ENCODE measurements at places on chromosomes 12 and 14.
A peak's percentile ranks its signal among the peaks of the same experiment; 100 is the strongest.

- DNase-seq, result no peak
Observed at GRCh38 chr12:323507-323906, 60.9 kb upstream of the SLC6A13 start.

GRCh38 chr12:25652371-25652770 lies 99.3 kb upstream of the LMNTD1 start:
- DNase-seq, result no peak

GRCh38 chr12:39628836-39629235 lies 9.2 kb upstream of the ABCD2 start:
- DNase-seq, result no peak

DNA sequence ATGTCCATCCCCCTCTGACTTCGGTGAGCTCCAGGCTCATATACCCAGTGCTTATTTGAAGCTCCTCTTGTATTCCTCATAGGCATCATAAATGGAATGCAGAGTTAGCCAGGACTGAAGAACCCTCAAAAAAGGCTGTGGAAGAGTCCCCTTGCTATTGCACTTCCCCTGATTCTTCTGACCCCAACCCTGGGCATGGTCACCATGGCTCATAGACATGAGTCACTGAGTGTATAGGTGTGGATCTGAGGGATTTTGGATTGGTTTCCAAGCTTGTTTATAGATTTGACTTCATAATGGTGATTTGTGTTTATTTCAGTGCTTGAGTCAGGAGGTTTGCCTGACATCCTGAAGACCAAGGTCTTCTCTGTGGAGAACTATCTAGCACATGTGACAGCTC lies 98.4 kb upstream of the SLC38A2 start:
- DNase-seq, result no peak

GRCh38 chr14:69573831-69574262 lies 824 bp downstream of the CCDC177 start:
- DNase-seq, result no peak

GRCh38 chr12:99911967-99912366 lies 72.8 kb downstream of the ANKS1B start:
- DNase-seq, result no peak

DNA sequence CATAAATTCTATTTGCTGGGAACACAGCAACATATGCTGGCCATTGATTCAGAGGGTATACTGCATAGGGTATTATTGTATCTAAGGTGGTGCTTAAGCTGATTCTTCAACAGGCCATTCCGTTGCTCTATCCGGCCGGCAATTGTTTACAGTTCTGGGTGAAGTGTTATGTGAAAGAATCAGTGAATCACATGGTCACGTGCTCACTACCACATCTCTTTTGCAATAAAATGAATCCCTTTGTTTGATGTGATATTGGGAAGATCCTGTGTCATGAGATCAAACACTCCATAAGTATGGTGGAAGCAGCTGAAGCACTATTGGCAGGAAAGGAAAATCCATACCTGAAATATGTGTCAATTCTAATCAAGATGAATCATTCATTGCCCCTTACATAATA lies 7.6 kb upstream of the USP15 start:
- no peak for DNase-seq

DNA sequence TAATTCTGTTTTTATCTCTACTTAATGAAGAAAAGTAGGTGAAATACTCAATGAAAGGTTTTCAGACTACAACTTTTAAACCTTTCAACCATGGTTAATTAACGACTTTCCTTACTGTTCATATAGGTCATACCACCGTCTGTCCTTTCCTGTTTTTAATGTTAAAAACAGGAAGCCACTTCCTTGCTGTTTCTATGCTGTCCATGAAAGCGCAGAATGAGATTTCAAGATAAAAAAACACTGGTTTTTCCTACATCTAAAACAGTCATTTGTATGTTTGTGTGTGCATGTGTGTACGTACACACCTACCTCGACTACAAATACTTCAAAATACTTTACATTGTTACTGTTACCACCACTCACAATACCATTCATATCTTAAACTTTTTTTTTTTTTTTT lies 27.3 kb downstream of the SPTLC2 start:
- DNase-seq, result no peak

- peak; percentile 23 for DNase-seq
Observed at GRCh38 chr12:39443081-39443928, at the start of gene KIF21A. TSS of gene KIF21A (minus strand) at chr12:39443120. CDS start at chr12:39442970, 150 bp downstream.

DNA sequence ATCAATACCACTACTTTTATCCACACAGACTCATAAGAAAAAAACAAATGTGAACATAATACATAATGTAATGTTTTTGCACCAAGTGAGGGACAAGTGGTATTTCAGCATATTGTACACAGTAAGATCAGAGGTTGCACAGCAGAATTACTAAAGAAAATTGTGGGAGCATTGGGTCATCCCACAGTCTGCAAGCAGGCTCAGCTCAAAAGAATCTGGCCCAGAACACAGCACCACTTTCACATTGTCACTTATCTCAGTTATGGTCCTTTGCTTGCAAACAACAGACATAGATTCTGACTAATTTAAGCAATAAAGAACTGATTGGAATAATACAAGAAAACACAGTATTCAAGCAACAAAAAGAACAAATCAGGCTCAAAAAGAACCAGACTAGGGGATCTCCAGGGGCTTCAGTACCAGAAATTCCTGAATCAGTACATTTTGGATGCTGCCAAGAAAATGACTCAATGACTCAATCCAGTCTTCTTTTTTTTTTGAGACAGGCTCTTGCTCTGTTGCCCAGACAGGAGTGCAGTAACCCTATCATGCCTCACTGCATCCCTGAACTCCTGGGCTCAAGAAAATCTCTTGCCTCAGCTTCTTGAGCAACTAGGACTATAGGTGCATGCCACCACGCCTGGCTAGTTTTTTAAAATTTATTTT lies 42.9 kb upstream of the EEA1 start:
- no peak for DNase-seq

DNA sequence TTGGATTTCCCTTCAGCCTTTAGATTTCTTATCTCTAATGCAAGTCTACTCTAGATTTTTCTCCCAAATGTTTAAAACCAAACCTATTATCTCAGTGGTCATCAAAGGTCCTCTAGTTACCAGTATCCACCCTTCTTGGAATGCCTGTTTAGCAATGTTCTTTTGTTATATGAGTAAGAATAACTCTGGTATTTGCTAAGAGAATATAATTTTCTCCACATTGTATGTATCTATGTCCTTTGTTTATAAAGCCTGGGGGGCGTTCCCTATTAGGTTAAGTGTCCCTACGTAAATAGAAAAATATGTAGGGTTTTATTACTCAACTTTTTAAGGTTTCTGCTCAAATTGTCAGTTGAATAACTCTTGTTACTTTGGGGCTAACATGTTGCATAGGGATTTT lies 27.3 kb downstream of the PPM1A start:
- no peak for DNase-seq

DNA sequence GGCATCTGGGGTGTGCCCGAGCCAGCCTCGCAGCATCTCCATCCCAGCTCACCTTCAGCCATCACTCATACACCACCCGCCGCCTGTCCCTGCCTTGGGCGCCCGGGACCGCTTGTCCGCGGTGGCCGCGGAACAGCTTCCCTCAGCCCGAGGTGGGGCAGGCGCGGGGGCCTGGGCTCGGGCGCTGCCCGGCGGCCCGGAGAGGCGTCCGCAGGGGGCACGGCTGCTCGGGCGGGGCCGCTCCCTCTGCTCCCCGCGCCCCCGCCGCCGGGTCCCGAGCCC lies 430 bp downstream of the SLC41A2 start:
- no peak for DNase-seq

DNA sequence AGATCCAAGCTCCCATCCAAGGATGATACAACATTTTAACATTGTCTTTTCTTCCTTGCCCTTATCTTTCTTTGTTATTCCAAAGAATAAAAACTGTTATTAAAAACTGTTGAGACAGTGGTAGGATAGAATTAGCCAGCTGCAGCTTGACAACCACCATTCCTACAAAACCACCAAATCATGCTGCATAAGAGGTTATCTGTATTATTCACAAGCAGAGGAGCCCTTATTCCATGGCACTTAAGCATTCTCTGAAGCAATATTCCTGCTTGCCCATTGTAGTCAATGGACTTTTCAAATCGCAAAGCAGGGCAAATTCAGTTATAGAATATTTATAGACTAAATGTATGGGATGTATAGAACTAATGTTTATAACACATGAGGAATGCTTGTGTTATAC lies 3.4 kb downstream of the ABCD2 start:
- DNase-seq, result no peak

DNA sequence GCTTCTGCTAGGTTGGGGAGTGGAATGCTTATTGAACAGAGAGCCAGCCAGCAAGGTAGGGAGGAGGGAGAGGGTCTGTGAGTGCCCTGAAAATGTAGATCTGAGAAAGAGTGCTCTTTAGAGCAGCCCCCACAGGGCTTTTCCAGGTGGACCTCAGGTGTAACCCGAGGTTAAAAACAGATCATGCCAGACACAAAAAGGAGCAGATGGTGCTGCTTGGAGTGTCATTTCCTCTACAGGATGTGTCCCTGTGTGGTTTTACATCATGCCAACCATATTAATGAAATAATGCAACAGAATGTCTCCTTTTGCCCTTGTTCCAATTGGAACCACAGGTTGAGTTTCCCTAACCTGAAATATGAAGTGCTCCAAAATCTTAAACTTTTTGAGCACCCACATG lies 6.4 kb downstream of the SUSD6 start:
- DNase-seq, result no peak

DNA sequence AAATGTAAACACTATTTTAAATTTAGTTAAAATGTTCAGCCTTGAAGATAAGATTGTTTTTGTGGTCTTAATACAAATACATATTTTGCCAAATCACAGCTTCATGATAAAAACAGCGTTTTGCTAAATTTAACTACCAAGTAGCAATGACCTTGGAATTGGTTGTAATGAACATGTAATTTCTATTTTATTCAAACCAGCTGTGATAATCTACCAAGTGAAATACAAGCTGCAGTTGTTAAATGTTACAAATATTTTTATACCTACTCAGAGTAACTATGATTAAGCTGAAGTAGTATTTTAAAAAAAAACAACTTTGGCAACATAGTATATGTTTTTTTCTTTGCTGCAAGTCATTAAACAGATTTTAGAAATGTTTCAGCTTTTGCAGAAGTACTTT lies 96.2 kb downstream of the CPSF2 start:
- DNase-seq, result no peak

- no peak for DNase-seq
Observed at GRCh38 chr12:7221486-7221885, 32.0 kb downstream of the PEX5 start.

GRCh38 chr12:127273626-127274025 lies 993.3 kb upstream of the TMEM132C start:
- no peak for DNase-seq

GRCh38 chr14:74014299-74014698 lies 4.8 kb downstream of the ENTPD5 start:
- no peak for DNase-seq

DNA sequence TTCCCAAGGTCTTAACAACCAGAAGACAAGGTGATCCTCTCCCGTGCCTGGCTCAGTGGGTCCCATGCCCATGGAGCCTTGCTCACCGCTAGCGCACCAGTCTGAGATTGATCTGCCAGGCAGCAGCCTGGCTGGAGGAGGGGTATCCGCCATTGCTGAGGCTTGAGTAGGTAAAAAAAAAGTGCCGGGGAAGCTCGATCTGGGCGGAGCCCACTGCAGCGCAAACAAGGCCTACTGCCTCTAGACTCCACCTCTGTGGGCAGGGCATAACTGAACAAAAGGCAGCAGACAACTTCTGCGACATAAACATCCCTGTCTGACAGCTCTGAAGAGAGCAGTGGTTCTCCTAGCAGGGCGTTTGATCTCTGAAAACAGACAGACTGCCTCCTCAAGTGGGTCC lies 104.0 kb downstream of the C14orf39 start:
- no peak for DNase-seq

DNA sequence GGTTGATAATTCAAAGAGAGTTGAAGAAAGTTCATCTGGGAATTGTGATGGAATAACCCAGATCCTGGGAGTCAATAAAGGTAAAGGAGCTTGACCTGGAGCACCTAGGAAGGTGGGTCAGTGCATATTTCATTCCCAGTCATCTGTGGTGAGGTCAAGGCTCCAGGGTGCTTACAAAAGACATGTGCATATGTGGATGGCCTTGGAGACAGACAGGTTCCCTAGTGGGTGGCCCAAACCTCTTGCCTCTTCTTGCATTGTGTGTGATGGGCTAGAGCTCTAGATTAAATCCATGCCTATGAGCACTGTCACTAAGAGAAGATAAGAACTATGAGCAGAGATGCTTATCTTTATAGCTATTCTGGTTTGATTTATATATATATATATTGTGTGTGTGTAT lies 75.5 kb upstream of the CISTR start:
- DNase-seq, result no peak

DNA sequence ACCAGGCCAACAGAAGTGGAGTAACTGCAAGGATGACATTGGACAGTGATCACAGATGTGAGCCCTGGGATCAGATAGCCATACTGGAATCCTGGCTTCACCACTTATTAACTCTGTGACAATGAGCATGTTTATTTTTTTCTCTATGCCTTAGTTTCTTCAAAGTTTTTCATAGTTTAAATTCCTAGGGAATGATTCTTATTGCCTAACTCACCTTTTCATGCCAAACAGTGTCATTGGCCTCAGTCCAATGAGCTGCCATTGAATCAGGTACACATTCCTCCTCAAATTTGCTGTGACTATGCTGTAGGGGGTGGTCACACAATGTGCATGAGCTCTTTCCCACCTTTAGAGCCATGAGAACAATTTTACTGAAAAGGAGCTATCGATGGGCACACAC lies 342.3 kb downstream of the SYT1 start:
- no peak for DNase-seq

GRCh38 chr14:92984896-92985295 lies 61.9 kb downstream of the CHGA start:
- DNase-seq, result no peak

GRCh38 chr12:120077260-120077659 lies 39.3 kb downstream of the RAB35 start:
- no peak for DNase-seq

- DNase-seq, result no peak
Observed at GRCh38 chr12:85530456-85530855, 250.4 kb downstream of the ALX1 start.

GRCh38 chr14:22980672-22981089 lies 1.7 kb downstream of the AJUBA start:
- DNase-seq, result no peak

GRCh38 chr12:21301-22189 lies 45.0 kb upstream of the IQSEC3 start:
- no peak for DNase-seq

DNA sequence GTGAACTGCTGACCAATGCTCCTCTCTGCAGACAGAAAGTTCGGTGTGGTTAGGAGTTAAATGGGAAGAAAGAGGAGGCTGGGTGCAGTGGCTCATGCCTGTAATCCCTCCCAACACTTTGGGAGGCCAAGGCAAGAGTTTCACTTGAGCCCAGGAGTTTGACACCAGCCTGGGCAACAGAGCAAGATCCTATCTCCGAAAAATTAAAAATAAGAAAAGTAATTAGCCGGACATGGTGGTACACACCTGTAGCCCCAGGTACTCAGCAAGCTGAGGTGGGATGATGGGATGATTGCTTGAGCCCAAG lies 19.0 kb downstream of the ATXN2 start:
- no peak for DNase-seq

GRCh38 chr12:66398931-66399910 lies 96.9 kb downstream of the HELB start:
- no peak for DNase-seq
